ENCODE measurements at places on chromosomes 6 and 20.

- peak; percentile 10 for DNase-seq
These were observed 456.9 kb upstream of the JAG1 start for GRCh38 chr20:11130554-11131166.

DNA sequence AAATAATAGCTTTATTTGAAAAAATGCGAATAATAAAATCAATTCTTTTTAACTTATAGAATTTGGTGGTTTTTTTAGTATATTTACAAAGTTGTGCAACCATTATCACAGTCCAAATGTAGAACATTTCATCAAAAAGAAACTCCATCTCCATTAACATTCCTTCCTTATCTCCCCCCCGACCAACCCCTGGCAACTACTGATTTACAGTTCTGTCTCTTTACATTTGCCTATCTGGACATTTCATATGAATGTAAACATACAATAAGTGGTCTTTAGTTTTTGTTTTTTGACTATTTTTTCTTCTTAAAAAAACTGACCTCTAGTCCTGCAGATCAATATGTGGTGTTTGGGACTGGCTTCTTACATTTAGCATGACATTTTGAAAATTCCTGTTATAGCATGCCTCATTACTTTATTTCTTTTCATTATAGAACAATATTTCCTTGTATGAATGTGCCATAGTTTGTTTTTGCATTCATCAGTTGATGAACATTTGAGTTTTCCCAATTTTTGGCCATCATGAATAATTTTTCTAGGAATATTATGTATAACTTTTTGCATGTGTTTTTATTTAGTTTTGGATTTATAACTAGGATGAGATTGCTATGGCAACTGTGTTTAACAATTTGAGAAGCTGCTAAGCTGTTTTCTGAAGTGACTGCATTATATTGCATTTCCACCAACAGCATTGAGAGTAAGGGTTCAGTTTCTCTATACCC lies 344.7 kb downstream of the NKAIN2 start:
- DNase-seq, result no peak

DNA sequence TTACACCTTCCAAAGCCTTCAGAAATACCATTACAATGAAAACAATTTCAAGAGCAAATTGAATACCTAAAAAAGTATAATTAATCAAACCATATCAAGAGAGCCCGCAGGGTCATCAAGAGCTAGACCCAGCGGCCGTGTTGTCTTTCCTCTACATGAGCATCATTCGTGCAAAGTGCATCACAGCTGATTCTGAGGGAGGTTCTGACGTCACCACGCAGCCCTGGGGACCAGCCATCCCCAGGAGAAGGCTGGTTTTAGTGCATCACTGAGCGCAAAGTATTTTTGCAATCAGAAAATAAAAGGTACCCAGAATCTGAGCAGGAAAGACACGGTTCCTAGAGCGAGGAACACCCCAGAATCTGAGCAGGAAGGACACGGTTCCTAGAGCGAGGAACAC lies 371.4 kb downstream of the CDH4 start:
- no peak for DNase-seq

GRCh38 chr20:43554369-43554768 lies 4.5 kb upstream of the SGK2 start:
- DNase-seq, result no peak

DNA sequence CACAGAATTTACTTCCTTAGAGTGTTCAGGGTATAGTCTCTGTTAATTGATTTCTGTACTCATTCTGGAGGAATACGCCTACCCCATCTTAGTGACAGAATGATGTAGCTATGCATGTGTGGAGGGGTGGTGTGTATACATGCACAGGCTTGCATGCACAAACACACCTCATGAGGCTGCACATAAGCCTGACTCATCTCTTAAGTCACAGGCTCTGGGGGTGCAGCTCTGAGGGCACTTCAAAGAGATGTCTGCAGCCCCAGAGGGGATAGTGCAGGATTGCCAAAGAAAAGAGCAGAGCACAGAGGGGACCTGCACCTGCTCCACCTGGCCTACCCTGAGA lies 24.6 kb downstream of the TBX18 start:
- DNase-seq, result no peak

GRCh38 chr6:18044108-18044783 lies 56.8 kb upstream of the KIF13A start:
- DNase-seq, result no peak
